ENCODE measurements at places on chromosomes 4 and X.

DNA sequence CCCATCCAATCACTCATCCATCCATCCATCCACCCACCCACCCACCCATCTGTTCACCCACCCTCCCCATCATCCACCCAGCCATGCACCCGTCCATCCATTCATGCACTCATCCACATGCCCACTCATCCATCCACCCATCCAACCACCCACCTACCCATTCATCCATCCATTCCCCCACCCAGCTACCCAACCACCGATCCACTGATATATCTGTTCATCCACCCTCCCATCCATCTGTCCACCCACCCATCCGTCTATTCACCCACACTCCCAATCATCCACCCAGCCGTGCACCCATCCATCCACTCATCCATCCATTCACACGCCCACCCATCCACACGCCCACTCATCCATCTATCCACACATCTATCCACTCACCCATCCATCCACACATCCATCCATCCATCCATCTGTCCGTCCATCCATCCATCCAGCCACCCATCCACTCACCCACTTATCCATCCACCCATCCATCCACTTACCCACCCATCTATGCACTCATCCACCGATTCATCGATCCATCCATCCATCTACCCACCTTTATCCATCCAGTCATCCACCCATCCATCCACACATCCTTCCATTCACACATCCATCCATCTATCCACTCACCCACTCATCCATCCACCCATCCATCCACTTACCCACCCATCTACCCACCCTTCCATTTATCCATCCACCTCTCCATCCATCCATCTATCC, 28.4 kb downstream of the ASMTL start:
- DNase-seq = no peak

DNA sequence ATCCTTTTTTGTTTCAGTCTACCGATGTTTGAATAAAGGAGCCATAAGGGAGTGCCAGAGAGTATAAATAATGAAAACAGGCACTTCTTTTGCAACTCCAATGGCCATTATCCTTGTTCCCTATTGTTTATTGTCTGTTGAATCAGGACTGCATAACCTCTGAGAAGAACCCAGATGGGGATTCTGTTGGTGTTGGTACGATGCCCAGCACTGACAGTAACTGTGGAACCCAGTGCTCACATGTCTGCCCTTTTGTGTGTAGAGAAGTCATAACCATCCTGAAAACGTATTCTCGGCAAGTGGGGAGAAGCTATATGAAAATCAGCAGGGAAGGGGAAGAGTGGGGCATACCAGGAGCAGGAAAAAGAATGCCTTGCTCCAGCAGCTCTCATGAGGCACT, 195.1 kb upstream of the EDNRA start:
- no peak for DNase-seq

GRCh38 chr4:5460106-5460801, 248.1 kb downstream of the EVC2 start:
- DNase-seq = peak; percentile 3

DNA sequence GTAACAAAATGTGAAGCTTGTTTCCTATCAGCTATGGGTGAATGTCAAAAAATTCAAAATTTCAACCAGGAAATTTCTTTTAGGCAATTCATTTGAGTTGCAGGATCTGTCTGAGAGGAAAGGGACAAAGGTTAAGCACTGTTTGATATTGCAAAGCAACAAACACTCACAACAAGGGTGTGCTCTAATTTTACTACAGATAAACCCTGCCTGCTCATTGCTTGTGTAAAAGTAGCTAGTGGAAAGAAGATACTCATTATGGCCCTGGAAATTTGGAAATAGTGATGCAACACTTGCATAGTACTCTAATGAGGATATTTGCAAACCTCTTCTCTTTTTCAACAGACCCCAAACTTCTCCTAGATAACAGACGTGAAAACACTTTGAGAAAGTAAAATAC, 27.1 kb downstream of the FAM47E start:
- no peak for DNase-seq

DNA sequence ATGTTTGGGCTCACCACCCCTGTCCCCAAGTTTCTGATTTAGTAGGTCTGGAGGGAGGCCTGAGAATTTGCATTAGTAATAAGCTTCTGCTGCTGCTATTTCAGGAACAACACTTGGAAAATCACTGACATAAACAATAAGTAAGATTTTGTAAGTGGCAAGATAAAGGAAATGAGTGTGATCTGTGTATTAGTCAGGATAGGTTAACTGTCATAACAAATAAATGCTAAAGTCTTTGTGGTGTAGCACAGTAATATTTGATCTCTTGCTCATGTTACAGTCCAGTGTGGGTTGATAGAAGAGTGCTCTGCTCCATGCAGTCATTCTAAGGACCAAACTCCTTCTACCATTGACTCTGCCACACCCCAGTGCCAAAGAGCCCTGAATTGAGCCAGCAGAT, 67.0 kb downstream of the NHS start:
- DNase-seq = peak; percentile 3

GRCh38 chrX:24870143-24870542, 145.6 kb downstream of the ARX start:
- no peak for DNase-seq

GRCh38 chr4:17809667-17810066, 890 bp downstream of the DCAF16 start:
- no peak for DNase-seq

GRCh38 chrX:139642241-139642927, 65.6 kb downstream of the MCF2 start:
- DNase-seq = no peak

GRCh38 chr4:151983854-151984253, 223.0 kb upstream of the GATB start:
- no peak for DNase-seq

GRCh38 chrX:57286507-57287251, at the start of gene FAAH2:
Gene FAAH2 (plus strand): TSS chrX:57286706. CDS start chrX:57286826, 120 bp downstream.
- no peak for DNase-seq

GRCh38 chrX:10582215-10582733, 38.1 kb downstream of the MID1 start:
- DNase-seq = no peak

GRCh38 chr4:23500894-23501449, 388.9 kb downstream of the PPARGC1A start:
- no peak for DNase-seq

- DNase-seq = no peak
Measured at GRCh38 chr4:19216476-19216875, 1035.2 kb upstream of the SLIT2 start.

DNA sequence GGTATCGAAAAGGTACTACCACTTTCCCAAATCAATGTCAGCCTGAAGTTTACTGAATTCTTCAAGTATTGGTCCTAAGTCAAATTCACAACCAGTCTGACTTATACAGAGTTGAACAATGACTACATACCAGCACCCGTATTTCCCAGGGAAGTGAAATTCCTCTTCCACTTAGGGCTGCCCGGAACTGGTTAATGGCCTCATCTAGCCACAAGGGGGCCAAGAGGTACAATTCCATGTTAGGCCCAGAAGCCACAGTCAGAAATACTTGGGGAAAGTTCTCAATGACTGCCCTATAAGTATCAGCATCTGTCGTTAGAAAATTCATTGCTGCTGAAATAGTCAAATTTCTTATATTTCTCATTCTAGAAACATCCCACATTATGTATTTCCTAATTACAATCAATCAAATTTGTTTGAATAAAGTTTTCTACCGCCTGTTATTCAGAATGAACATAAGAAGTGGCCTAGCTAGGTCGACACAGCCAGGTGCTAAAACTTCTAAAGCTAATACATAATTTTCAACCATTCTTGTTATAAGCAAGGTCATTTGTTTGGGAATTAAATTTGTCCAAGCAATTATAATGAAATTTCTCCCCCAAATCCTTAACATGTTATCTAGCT, 5.6 kb upstream of the PCDH7 start:
- peak; percentile 58 for DNase-seq

DNA sequence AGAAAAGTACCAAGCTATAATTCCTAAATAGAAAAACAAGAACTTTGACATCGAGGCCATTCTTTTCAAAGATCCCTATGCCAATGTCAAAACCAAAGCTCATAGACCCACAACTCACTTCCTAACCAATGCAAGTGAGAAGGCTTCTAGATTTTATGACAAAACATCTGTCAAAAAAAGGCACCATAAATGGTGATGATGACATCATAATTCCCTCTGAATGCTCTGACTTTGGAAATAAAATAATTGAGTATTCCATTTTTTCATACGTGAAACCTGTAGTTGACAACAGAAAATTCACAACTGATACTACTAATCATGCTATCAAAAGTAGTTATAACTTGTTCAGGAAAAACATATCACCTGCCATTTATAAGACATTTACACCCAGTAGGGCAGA, 8.7 kb upstream of the CABS1 start:
- DNase-seq = no peak

GRCh38 chrX:85052205-85052604, 48.5 kb downstream of the APOOL start:
- DNase-seq = no peak

DNA sequence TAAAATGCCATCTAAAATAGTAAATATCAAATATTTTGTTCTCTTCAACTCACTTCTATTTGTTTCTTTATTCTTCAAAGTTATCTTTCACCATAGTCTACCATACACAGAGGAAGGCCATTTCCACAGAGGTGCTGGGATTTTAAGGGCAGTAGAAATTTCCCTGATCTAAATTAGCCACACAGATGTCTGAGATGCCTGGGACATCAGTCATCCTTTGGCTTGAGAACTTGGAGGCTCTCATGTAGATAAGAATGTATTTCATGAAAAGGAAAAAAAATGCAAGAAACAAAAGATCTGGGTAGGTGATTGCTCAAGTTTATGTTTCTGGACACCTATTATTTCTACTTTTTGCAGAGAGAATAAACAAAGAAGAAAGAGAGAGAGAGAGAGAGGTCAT, 1008.2 kb downstream of the NLGN4X start:
- DNase-seq = no peak

DNA sequence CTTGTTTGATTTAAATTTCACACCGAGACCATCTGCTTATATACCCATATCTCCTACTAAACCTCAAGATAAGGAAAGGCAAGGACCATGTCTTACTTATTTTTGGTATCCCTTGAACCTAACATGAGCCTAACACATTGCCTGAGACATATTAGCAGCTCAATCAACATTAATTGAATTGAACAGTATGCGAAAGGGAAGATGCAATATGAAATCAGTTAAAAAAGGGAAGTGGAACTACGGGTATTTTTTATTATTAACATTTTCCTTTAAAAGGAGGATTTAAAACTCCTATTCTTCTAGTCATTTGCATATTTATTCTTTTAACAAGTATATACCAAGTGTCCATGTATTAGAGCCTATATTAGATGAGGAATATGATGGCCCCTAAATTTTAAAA, 197.0 kb downstream of the CAMK2D start:
- peak; percentile 26 for DNase-seq

DNA sequence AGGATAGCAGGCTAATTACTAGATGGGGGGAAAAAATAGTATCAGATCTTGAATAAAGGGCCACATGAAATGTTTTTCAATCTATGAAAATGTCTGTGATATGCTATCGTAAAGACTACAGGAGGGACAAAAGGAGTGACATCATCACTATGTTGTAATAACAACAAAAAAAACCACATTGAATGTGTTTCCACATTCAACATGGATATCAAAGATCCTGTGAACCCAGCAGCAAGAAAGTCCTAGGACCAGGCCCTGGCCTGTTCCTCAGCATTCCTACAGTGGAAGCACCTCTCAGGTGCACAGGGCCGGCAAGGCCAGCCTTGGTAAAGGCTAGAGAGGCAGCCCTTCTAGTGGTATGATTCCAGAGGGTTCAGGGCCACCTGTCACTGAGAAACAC, 118.3 kb downstream of the RELL1 start:
- DNase-seq = peak; percentile 19

- DNase-seq = peak; percentile 3
Measured at GRCh38 chrX:111168314-111168713, 72.3 kb downstream of the PAK3 start.

GRCh38 chr4:4645743-4646142, 103.9 kb upstream of the STX18 start:
- no peak for DNase-seq

- no peak for DNase-seq
Measured at GRCh38 chr4:123217664-123218063, 178.9 kb upstream of the SPRY1 start.

DNA sequence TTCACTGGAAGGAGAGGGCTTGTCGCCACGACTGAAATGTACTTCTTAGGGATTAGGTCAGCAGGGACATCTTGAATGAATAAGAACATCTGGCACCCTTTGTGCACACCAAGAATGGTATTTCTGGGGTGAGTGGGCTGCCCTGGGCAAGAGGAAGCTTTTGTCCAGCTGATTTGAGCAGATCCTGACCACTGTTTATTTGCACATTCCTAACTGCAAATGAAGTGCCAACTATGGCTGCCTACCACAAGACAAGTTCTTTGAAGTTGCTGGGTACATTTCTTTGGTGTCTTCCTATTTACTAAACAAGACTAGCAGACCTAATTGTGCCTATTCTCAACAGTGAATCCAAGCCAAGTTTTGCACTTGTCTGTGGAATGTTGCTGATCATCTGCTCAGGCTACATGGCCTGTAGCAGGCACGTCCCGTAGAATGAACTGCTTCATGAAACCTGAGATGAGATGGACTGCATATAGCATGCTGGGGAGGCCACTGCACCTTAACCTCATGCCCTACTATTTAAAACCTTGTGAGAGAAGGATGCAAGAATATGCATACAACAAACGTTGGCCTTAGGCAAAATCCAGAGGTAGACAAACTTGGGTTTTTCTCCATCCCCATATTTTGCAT, 45.0 kb downstream of the PIR start:
- DNase-seq = no peak

DNA sequence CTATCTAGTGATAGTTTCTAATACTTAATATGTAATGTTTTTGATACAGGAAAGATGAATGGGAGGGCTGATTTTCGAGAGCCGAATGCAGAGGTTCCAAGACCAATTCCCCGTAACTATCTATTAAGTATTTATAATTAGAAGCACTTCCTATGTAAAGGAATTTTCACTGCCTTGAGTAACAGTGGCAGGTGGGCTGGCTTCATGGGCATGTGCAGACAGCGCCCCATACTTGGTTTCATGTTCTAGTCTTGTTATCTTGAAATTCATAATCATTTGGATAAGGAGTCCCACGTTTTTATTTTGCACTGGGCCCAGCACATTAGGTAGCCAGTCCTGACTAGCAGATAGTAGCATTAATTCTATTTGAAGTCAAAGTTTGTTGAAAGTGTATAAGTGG, 1.7 kb downstream of the OCIAD1 start:
- DNase-seq = no peak

DNA sequence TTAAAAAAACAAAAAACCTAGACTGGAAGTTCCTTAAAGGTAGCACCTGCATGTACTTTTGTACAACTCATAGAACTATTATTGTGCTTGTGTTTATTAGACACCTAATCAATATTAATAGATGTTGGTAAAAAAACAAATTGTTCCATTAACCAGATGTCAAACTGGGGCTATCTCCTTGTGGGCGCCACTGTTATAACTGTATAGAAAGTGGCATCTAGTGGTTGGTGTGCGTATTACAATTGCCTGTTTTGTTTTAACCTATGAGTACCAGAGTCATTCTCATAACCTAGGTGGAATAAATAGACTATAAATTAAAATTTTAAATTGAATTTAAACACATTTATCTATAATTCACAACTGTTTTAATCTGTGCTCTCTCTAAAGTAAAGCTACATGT, 97.4 kb downstream of the COL4A5 start:
- peak; percentile 4 for DNase-seq

- DNase-seq = no peak
Measured at GRCh38 chr4:66929748-66930147, 615.6 kb downstream of the CENPC start.

- no peak for DNase-seq
Measured at GRCh38 chr4:147311956-147312355, 168.9 kb upstream of the EDNRA start.
